ENCODE measurements at places on chromosomes 13 and 19.

- DNase-seq: no peak
Observed at GRCh38 chr13:24893863-24894262, 129.9 kb downstream of the RNF17 start.

DNA sequence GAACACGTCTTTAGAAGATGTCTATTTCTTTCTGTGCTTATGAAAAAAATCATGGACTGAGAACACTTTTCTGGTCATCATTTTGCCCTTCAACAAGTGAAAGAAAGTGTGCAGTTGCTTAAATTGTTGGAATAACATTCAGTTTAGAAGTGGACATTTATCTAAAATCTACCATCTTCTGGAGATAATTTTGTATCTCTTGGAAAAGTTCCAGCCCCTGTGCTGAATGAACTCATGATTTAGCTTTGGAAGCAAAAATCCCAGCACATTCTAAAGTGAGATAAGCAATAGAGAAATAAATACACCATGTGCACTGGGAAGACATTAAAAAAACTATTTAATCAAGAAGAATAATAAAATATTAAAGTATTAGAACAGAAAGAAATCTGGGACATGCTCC lies 1420.8 kb upstream of the SLC10A2 start:
- DNase-seq: no peak

DNA sequence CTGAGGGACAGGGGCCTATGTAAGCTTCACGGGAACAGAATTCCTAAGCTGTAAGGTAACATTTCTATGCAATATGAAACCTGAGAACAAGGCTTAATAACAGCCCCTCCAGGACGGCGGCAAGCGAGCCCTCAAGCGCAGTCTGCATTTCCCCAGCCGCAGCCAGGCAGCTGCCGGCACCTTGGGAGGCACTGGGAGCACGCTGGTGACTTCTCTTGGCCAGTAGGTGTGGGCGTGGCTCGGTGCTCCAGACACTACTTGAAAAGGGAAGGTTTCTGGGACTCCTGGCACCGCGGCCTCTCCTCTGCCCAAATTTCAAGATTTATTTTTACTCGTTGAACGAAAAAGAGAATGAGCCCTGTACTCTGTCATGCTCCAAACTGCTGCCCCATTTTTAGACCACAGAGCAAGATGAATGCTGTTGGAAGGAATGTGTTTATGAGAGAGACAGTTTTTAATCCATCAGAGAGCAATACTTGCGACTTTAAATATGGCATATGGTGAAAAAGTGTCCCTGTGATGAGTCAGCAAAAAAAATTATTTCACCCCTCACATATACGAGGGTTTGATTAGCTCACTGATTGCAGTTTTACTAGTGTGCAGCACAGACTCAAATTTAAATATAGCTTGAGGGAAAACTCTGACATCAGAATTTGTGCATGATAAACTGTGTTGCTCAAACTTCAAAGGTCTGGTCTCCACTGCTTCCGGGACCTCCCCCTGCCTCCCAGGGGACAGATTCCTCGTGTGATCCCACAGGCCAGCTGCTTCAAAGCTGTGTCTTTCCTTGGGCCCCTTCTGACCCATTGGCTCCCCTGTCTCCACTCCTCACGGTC lies 81.2 kb downstream of the COL4A2 start:
- no peak for DNase-seq

GRCh38 chr13:106393776-106394175 lies 141.7 kb downstream of the EFNB2 start:
- DNase-seq: no peak

GRCh38 chr19:40578442-40578908 lies 1.8 kb downstream of the SHKBP1 start:
- no peak for DNase-seq

DNA sequence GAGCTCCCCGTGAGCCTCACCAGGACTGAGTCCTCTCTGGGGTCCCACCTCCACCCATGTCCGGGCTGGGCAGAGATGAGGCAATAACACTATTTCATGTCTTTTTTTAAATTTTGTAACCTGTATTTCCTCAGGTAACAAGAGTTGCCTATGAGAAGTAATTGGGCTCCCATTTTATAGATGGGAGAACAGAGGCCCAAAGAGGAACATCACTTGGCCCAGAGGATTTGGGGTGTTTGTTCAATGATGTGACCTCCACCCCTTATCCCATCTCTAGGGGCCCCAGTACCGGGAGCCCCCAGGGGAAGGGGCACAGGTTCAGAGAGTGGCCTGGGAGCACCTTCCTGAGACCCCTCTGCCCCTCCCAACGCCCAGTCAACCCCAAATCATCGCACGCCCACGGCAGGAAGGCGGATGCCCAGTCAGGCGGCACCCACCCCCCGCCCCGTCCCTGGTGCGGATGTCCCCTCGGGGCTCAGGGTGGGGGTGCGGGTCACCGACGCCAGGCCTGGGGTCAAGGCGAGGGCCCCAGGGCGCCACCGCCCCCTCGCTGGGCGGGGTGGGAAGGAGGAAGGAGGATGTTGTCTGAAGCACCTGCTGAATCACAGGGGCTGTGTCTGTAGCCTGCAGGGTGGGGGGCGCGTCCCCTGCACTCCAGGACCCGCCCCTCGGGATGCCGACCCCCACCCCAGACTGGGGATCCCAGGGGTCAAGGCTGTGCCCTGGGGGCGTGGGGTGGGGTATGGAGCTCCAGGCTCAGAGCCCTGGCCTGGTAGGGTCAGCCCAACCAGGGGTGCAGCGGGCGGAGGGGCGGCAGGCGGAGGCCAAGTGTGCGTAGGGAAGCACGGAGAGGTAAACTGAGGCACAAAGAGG lies 9.0 kb upstream of the CIRBP start:
- DNase-seq: no peak

DNA sequence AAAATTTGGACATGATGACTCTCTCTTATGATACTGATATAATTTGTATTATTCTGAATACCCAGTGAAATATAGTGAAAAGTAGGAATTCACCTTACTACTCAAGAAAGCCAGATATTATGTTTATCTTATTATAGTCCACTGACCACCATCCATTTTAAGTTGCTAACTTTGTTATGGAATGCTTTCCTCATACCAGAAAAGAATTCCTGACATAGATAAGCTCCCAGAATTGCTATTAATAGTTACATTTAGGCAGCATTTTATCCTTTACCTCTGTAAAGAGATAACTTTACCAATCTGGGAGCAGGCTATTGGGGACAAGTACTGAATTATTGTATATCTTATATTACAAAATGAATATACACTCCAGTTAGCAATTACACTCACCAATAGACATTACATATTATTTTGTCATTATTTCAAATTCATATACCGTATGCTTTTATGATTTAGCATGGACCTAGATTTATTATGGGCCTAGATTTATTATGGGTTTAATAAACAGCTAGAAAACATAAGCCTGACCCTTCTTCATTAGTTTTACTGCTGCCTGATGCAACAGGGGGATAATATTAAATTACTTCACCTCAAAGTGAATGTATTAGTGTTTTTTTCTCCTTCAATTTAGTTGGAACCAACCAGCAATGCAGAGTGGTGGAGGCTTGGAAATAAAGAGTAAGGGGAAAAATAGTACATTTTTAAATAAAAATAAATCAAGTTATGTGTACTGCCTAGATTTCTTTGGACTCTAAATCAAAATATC lies 1886.1 kb downstream of the PCDH9 start:
- no peak for DNase-seq

DNA sequence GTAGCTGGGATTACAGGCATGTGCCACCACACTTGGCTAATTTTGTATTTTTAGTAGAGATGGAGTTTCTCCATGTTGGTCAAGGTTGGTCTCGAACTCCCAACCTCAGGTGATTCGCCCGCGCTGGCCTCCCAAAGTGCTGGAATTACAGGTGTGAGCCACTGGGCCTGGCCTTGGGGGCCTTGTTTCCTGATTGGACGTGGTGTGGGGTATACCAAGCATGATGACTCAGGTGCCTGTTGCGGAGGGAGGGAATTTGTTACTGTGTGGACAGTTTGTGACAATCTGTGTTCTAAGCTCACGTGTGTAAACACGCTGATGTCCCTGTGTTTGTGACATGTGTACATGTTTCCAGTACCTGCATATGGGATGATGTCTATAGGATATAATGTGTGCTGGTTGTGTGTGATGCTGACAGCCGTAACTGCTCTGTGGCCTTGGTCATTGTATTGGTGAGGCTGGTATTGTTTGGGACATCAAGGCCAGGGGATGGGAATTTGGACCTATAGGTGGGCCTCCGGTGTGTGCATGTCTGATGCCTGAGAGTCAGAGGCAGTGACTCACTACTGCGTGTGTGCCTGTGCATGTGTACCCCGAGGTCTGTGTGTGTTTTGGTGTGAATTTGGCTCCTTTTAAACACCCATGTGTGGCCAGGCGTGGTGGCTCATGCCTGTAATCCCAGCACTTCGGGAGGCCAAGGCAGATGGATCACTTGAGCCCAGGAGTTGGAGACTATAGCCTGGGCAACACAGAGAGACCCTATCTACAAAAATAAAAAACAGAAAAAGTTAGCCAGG lies 1.6 kb upstream of the EGLN2 start:
- DNase-seq: no peak

DNA sequence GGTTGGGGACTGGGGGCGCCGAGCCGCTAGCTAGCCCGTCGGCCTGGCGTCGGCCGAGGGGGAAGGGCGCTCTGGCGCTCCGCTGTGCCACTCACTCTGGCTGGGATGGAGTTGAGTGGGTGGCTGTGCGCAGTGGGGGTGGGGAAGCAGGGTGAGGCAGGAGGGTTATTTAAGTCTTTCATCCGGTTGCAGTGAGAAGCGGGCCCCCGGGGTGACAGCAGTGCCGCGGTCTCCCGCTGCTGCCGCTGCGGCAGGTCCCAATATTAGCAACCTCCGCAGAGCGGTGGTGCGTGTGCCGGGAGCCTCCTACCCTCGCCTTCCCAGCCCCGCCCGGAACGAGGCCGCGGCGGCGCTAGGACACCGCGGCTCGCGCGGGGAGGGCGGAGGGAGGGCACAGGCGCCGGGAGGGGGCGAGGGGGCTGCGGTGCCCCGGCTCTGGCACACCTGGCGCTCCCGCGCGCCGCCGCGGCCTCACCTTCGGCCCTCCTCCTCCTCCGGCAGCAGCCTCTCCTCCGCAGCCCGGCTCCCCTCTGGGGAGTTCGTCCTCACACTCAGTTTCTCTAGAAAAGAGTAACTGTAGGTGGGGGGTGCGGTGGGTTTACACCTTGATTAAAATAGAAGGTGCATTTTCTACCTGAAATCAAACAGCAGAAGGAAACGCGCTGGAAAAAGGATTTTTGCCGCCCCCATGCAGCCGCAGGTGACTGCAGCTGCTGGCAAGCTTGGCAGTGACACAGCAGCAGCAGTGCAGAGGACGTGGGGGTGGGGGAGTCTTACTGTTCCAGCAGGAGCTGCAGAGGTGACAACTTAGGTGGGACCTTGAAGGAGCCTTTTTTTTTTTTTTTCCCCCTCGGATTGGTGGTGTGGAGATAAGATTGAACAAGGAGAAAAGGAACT lies 4.5 kb downstream of the FGF9 start:
- DNase-seq: no peak

GRCh38 chr13:40191186-40191980 lies 475.1 kb downstream of the FOXO1 start:
- no peak for DNase-seq

GRCh38 chr19:2500841-2501261 lies 24.9 kb downstream of the GADD45B start:
- DNase-seq: no peak

DNA sequence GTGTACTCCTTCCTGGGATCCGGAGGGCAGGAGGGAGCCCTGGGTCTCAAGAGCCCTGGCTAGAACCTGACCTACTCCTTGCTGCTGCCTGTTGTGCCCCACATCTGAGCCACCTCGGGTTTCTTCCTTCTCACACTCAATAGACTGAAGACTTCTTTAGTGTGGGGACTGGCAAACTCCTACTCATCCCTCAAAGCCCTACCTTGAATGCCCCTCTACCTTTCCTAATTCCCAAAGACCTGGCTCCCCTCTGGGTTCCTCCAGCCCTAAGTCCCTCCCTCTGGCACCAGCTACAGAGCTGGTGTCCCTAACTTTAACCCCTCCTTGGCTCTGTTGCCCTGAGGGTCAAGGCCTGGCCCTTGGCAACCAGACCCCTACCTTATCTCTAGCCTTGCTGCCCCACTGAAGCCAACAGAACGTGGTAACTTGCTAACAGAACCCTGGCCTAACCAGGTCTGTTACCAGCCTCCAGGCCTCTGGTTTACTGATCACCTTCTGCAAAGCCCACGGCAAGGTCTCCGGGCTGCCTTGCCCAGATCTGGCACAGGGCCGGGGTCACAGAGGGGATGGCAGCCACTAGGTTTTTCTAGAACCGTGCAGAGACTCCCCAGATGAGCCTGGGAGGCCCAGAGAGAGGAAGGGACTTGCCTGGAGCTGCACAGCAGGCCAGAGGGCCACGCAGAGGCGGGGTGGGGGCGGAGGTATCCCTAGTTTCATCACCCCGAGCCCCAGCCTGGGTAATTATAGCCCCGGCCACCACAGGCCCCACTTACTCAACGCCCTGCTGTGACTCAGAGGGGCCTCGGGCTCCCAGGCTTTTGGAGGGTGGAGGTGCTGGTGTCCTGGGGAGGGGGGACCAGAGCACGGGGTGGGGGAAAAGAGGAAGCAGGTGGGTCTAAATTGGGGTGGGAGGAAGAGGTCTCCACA lies 15.3 kb downstream of the ZBTB7A start:
- no peak for DNase-seq

GRCh38 chr19:57803265-57803593 lies 11.5 kb downstream of the ZNF552 start:
- DNase-seq: no peak

DNA sequence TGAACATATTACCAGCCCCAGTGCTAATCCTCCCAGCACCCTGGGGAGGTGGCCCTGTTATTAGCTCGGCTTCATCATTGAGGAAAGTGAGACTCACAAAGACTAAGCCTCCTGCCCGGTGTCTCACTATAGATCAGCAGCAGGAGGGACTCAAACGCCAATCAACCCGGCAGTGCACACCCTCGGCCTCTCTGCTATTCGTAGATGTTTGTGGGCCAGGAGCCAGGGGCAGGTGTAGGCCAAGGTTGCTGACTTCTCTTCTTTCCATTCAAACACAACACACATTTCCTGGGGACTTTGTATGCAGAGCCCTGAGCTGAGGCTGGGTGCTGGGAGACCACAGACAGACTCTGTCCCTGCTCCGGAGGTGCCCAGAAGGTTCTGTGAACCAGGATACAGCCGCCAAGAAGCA lies 9.4 kb upstream of the SBK3 start:
- DNase-seq: no peak

DNA sequence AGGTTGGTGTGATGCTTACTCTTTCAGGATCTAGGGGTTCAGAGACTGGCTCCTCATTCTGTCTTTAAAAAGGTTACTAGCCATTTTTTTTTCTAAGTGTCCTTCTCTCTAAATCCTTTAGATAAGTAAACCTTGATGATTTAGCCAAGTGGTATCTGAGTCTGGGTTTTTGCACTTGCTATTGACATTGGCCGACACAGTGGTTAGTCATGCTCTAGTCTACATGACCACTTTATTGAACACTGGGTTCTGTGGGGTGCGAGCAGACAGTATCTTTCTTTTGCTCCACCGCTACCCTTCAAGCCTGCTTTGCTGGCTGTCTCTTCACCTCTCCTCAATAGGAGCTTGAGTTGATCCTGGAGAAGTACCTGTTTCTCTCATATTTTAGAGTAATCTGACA lies 6.2 kb upstream of the NUP58 start:
- DNase-seq: no peak

- DNase-seq: no peak
Observed at GRCh38 chr13:111385183-111385857, 64.9 kb downstream of the TEX29 start.
